ENCODE measurements at places on chromosomes 7 and 10.

GRCh38 chr7:117470777-117471176, 9.0 kb upstream of the CFTR start:
- DNase-seq = no peak

DNA sequence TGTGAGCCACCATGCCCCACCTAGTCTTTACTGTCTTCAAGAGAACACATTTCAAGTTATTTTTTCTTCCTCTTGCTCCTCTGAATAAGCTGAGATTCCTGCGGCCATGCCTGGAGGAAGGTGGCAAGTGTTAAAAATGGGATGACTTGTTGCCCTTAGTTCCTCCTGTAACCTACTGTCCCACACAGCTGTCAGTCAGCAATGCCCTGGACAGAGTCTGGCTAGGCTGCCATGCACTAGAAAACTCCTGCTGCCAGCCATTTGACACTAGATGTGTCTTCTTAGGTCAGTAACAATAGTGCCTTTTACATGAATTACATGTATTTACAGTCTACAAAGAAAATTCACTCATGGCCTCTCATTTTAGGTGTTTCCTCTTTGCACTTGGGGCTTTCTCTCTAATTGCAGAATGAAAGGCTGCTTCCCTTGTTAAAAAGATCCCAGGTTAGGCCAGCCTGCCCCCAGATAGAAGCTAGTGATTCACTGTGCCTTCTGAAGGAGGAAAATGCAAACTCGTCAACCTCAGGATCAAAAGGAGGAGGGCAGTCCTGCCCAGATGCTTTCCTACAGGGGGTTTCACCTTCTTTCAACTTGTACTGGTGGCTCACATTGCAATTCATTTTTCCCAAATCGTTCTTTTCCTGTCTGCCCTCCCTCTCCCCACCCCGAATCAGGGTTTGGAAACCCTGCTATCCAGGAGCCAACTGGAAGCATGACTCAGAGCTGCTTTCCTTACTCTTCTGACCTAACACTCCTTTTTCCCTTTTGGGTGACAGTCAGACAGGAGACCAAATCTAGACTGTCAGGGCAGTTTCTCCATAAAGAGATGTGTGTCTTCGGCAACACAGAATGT, 136.6 kb downstream of the SPAG6 start:
- no peak for DNase-seq

DNA sequence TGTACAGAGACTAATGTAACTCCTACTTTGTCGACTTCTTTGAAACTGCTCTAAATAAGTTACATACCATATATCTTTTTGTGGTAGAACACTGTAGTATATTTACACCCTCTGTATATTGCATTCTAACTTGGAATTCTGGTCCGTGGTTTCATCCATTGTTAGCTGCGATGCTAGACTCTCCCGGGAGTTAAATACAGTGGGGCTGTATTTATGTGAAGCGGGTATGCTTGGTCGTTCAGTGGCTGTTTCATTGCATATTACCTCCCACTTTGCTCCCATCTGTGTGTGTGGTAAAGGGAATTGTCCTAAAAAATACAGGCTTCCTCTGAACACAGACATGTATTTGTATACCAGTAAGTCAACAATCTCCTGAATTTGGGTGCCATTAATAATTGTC, 231.1 kb downstream of the SLC25A13 start:
- no peak for DNase-seq

DNA sequence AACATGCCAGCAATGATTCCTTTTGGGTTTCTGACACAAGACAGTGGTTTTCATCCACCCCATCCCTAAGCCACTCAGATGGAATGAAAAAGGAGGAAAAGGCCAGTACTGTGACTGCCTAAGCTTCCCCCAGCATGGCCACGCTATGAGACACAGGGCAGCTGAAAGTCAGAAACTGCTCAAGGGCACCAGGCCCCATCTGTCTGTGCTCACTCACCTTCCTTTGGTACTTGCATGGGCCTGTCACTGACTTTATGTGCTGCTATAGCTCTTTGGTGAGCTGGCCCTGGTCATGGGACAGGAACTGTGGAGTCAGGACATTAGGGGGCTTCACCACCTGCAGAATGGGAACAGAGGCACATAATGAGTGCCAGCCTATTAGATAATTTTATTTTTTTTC, 21.2 kb upstream of the ACSM6 start:
- DNase-seq = no peak
